Daoy (cell line): ENCODE measurements at places on chromosomes 16 and 17. TPM values are rescaled to one million over a fixed set of nuclear protein-coding genes. Genes with fewer than 3 reads are reported as not detected.

- DNase-seq, result no peak
Observed at GRCh38 chr17:68753985-68754769, 153.0 kb upstream of the FAM20A start.

- no peak for DNase-seq
Observed at GRCh38 chr16:1876468-1876867, 4.5 kb upstream of the MEIOB start.

DNA sequence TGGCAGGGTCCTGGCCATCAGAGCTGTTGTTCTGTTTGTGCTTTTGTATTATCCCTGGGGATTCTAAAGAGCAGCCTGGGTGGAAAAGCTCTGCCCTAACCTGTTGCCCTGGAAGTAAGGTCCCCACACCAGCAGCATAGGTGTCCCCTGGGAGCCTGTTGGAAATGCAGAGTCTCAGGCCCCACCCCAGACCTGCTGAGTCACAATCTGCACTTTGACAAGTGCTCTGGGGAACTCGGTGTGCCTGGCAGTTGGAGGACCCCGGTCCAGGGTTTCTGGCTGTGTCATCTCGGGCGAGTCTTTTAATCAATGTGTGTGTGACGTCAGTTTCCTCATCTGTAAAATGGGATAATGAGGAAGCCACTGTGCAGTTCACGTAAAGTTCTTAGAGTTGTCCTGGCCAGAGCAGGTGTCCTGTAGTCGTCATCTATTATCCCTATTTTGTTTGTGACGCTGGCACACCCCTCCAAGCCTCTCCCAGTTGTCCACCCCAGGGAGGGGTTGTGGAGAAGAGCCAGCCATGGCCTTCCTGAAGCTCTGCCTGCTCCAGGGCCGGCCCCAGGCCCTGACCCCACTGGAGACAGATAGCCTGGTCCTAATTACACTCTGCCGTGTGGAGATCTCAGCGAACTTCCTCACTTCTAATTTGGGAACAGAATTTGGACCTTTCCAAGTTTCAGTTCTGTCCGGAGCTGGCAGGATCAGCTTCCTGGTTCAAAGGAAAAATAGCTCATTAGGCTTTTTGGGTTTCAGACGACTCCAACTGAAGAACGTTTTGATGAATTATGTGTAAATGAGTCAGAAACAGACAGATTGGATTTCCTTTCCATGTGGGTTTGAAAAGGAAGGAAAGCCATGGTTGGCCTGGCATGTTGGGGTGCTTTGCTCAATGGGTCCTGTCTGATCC, 295.7 kb upstream of the FOXF1 start:
- DNase-seq, result peak; percentile 27

GRCh38 chr16:7419441-7419840, 86.8 kb downstream of the RBFOX1 start:
- DNase-seq, result no peak

- no peak for DNase-seq
Observed at GRCh38 chr16:14389359-14389758, 240.7 kb downstream of the PARN start.

DNA sequence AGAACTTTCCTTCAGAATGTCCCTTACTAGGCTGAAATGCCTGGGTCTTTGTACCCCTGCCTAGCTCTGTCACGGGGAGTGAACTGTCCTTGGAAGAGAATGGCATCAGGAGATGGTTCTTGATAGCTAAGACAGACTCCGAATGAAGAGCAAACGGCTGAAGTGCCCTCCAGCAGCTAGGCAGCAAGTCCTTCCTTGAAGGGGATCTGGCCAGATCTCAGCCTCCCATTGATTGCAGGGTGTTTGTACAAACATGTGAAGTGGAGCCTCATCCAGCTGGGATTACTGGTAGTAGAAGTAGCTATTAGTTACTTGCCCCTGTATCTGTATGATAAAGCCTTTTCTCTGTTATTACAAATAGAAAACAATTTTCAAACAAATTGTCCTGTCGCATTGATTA, 30.9 kb downstream of the LRRC36 start:
- no peak for DNase-seq

DNA sequence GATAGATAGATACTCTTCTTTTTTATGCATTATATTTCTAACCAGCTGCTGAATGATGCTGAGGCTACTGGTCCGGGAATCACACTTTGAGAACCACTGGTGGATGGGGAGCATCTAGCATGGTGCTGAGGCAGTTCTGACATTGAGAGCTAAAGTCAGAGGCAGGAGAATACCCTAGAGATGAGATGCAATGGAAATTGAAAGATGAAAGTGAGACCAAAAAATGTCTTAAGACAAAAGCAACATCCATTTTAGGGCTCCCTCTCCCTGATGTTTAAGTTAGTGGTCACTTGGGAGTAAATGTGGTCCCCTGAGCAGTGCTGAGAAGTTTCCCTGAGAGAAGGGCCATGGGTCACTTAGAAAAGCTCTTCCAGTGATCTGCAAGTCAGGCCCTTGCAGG, 6.8 kb downstream of the PCTP start:
- no peak for DNase-seq

- no peak for DNase-seq
Observed at GRCh38 chr16:75206749-75207451, at the start of gene CTRB2. Gene CTRB2 (minus strand): TSS chr16:75207161. CDS start chr16:75207141, 20 bp downstream.

DNA sequence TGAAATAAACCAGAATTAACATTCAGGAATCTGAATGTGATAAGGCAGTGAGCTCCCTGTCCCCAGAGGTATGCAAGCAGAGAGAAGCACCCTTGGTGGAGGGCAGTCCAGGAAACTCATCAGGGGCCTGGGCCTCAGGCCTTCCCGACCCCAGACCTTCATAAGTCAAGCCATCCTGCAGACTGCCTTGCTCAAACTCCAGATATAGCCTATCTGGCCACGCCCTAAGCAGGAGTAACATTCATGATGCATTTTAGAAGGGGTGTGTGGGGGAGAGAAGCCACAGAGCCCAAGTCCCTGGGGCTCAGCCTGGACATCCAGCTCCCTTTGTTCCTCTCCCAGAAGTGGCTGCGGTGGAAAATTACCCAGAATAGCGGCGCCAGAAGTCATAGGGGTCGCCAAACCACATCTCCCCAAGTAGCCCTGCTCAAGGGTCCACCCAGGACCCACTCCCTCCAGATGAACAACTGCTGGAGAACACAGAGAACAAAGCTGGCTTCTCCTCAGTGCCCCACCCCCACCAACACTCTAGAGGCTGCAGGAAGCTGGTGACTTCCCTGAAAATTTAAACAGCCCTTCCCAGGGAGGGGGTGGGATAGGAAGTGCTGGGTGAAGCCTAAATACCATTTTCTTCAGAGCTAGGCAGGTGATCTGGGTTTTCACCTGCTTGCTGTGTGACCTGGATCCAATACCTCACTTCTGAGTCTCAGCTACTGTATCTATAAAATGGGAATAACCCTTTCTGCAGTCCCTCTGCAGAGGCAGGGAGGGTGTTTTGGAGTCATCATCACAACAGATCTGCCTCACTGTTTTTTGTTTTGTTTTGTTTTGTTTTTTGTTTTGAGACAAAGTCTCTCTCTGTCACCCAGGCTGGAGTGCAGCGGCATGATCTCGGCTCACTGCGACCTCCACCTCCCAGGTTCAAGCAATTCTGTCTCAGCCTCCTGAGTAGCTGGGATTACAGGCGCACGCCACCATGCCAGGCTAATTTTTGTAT, 1.5 kb upstream of the SREBF1 start:
- peak; percentile 56 for DNase-seq

CACNG1 gene
- not detected in 2 replicates for total RNA-seq

PABPN1L gene
- total RNA-seq, result not detected in 2 replicates

FBXW10B gene
- 4.2 and 4.9 TPM in 2 replicates for total RNA-seq

VTN gene
- total RNA-seq, result not detected in 2 replicates

IRX5 gene
- 3.6 and 7.6 TPM in 2 replicates for total RNA-seq

PLA2G10 gene
- total RNA-seq, result not detected in 2 replicates

IGSF6 gene
- total RNA-seq, result not detected in 2 replicates

ASPA gene
- not detected in 2 replicates for total RNA-seq

CD68 gene
- 13.8 and 15.0 TPM in 2 replicates for total RNA-seq

KRTAP9-7 gene
- total RNA-seq, result not detected in 2 replicates
